ENCODE measurements at places on chromosomes 13 and 19. TPM values are rescaled to one million over a fixed set of nuclear protein-coding genes. Genes with fewer than 3 reads are reported as not detected.

The ZNF468 gene
- 29.2 TPM for total RNA-seq

The UBE2L5 gene
- total RNA-seq = not detected

The ZFP30 gene
- 22.1 TPM for total RNA-seq

The ZBTB32 gene
- not detected for total RNA-seq

The NLRP11 gene
- not detected for total RNA-seq

The CELF5 gene
- not detected for total RNA-seq

The ZSCAN22 gene
- total RNA-seq = 3.2 TPM

The SPACA7 gene
- total RNA-seq = not detected

The THAP8 gene
- total RNA-seq = 2.4 TPM

The LGALS14 gene
- total RNA-seq = not detected

The AP2S1 gene
- 142 TPM for total RNA-seq

The GNG8 gene
- total RNA-seq = not detected

The PNMA8A gene
- 13.0 TPM for total RNA-seq

The CCL25 gene
- not detected for total RNA-seq

The RNASEH2B gene
- total RNA-seq = 55.9 TPM

The EXOC3L2 gene
- not detected for total RNA-seq

The MRPS12 gene
- total RNA-seq = 31.9 TPM

The SSC5D gene
- 38.0 TPM for total RNA-seq

The URAD gene
- total RNA-seq = not detected

The DAND5 gene
- total RNA-seq = not detected

The COL5A3 gene
- 4.8 TPM for total RNA-seq

The PRODH2 gene
- not detected for total RNA-seq

The OR7C1 gene
- total RNA-seq = not detected

The VSTM2B gene
- total RNA-seq = not detected

The CLDN10 gene
- not detected for total RNA-seq

The KASH5 gene
- not detected for total RNA-seq

The PLPP2 gene
- 2.9 TPM for total RNA-seq

The FGF21 gene
- total RNA-seq = not detected

The ZNF577 gene
- total RNA-seq = 4.0 TPM

The CYP4F8 gene
- total RNA-seq = not detected

The SIGLECL1 gene
- not detected for total RNA-seq

The ACOD1 gene
- total RNA-seq = not detected

The C19orf67 gene
- not detected for total RNA-seq

The ALG5 gene
- 51.0 TPM for total RNA-seq

The NCAN gene
- under 0.01 TPM for total RNA-seq

The ZMYM2 gene
- 43.4 TPM for total RNA-seq

The TMC4 gene
- not detected for total RNA-seq

The TMEM59L gene
- total RNA-seq = 0.11 TPM

The MAG gene
- not detected for total RNA-seq

The EPSTI1 gene
- total RNA-seq = 2.4 TPM

The IGFL1 gene
- not detected for total RNA-seq

The KIR3DL1 gene
- not detected for total RNA-seq

The C19orf18 gene
- total RNA-seq = not detected

The NRTN gene
- not detected for total RNA-seq

The TNFAIP8L1 gene
- total RNA-seq = 6.5 TPM

The PLIN4 gene
- 4.0 TPM for total RNA-seq

The VN1R4 gene
- total RNA-seq = not detected

The CYP4F2 gene
- total RNA-seq = not detected

The VAV1 gene
- total RNA-seq = not detected

The SLC5A5 gene
- total RNA-seq = not detected

The C19orf33 gene
- total RNA-seq = not detected

The JOSD2 gene
- 31.3 TPM for total RNA-seq

The HS6ST3 gene
- total RNA-seq = 0.12 TPM

All from uterine smooth muscle cell (primary cell).